ENCODE measurements at places on chromosomes 6 and 20. TPM values are rescaled to one million over a fixed set of nuclear protein-coding genes. Genes with fewer than 3 reads are reported as not detected.

SLC52A3 gene
- total RNA-seq = 5.9 TPM

SLC24A3 gene
- total RNA-seq = 8.3 TPM

XKR7 gene
- 4.3 TPM for total RNA-seq

SLC2A10 gene
- 3.5 TPM for total RNA-seq

- no peak for DNase-seq
These were observed 34.4 kb upstream of the ZFAND3 start for GRCh38 chr6:37785002-37785662.

DNA sequence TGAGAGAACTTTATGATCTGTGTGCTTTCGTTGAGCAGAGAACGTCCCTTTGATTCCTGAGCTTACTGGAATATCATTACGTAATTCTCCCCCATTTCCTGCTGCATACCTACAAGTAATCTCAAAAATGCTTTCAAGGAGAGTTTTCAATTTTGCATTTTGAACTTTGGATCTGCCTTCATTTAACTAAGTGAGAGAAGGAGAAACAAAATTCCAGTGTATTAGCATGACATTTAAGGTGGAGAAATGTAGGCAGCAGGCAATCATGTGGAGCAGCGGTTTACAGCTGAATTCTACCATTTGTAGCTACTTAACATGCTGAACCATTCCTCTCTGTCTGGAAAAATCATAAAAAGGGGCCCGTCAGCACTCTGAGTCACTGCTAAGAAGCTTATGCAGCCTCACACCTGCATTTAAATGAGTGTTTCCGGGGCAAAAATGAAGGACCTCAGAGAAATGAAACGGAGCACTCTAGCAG is 451.5 kb downstream of the PLCB1 start:
- no peak for DNase-seq

GRCh38 chr20:46850416-46850815 is 44.2 kb upstream of the EYA2 start:
- DNase-seq = no peak

- no peak for DNase-seq
These were observed 180.5 kb downstream of the IBTK start for GRCh38 chr6:82066991-82067411.

GRCh38 chr20:38165089-38165965 is at the start of gene TGM2:
TSS of gene TGM2 (minus strand) at chr20:38165270. CDS start at chr20:38165198, 72 bp downstream.
- no peak for DNase-seq

GRCh38 chr6:1574083-1574761 is 35.5 kb upstream of the FOXC1 start:
- no peak for DNase-seq

- DNase-seq = peak; percentile 65
These were observed 31.7 kb upstream of the IL20RA start for GRCh38 chr6:137076277-137077068.

GRCh38 chr6:21521276-21521675 is 72.3 kb upstream of the SOX4 start:
- no peak for DNase-seq
